ENCODE measurements at places on chromosomes 1 and 21. TPM values are rescaled to one million over a fixed set of nuclear protein-coding genes. Genes with fewer than 3 reads are reported as not detected.

GRCh38 chr1:26541431-26541815 lies 11.9 kb downstream of the RPS6KA1 start:
- DNase-seq, result no peak

DNA sequence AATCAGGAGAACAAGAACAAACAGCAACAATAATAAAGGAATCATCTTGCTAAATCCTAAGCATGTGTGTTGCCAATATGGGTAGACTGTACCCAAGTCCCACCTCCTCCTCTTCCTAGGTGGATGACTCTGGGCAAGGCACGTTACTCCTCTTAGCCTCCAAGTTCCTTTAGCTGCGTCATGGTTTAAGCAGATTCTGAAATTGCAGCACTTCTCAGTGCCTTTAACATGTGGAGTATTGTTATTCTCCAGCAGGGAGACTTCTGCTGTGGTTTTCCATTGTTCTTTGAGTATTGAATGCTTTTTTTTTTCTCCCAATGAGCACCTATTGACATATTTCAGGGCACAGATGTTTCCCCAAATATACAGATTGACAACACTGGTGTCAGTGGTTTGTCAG lies 15.5 kb downstream of the ARHGEF10L start:
- no peak for DNase-seq

Gene FALEC
- total RNA-seq, result not detected

DNA sequence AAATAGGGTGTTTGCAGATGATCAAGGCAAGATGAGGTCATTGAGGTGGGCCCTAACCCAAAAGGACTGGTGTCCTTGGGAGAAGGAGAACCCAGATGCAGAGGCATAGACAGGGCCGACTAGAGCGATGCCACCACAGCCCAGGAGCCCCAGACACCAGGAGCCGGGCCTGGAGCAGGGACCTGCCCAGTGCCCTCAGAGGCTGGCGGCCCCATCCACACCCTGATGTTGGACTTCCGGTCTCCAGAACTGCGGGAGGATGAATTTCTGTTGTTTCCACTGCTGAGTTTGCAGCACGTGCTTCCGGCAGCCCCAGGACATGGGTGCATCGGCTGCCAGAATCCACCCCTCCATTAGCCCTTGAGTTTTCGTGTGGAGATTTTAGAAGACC lies 7.2 kb upstream of the ACTRT2 start:
- no peak for DNase-seq

Gene ICOSLG
- 0.37 TPM for total RNA-seq

DNA sequence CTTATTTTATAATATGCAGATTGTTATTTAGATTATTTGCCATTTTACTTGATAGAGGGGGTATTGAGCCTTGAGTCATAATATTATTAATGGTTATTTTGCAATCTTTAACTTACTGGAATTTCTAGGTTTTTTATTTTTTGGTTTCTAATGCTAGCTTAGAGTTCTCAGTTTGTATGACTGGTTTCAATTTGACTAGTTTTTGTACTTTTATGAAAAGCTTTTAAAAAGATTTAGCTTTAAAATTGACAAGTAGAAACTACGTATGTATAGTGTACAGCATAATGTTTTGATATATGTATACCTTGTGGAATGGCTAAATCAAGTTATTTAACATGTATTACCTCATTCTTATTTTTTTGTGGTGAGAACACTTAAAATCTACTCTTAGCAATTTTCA lies 41.5 kb downstream of the CEP350 start:
- no peak for DNase-seq

GRCh38 chr1:51973587-51974474 lies 16.7 kb downstream of the RAB3B start:
- no peak for DNase-seq

DNA sequence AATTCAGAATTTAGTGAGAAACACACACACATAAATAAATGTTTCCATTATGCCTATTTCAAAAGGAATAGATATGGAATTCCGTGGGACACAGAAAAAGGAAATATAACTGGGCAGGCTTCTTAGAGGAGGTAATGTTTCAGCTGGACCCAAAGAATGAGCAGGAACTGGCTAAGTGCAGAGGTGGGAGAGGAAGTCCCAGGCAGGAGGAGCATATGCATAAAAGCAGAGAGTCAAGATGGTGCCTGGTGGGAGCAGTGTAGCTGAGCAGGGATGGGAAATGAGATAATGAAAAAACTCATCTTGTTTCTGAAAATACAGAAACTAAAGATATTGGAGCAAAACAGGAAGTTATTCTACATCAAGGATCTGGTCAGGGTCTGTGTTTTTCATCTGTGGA lies 115.2 kb upstream of the MAGI3 start:
- DNase-seq, result no peak

Gene SMCP
- total RNA-seq, result not detected

DNA sequence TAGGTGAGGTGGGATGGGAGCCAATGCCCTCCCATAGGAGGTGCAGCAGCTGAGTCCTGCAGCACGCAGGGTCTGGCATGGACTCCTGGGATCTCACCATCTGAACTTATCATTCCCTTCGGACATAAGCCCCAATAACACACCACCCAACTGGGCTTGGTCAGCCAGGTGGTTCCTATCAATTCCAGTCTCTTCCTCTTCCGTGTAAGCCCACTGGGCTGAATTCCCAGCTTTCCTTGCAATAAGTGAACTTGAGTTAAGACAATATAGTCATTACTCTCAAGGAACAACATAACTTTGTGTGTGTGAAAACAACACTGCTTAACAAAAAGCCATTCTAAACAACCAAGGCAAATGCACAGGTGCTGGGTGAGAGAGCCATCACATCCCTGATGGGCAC lies 86.6 kb upstream of the EDN2 start:
- DNase-seq, result no peak

DNA sequence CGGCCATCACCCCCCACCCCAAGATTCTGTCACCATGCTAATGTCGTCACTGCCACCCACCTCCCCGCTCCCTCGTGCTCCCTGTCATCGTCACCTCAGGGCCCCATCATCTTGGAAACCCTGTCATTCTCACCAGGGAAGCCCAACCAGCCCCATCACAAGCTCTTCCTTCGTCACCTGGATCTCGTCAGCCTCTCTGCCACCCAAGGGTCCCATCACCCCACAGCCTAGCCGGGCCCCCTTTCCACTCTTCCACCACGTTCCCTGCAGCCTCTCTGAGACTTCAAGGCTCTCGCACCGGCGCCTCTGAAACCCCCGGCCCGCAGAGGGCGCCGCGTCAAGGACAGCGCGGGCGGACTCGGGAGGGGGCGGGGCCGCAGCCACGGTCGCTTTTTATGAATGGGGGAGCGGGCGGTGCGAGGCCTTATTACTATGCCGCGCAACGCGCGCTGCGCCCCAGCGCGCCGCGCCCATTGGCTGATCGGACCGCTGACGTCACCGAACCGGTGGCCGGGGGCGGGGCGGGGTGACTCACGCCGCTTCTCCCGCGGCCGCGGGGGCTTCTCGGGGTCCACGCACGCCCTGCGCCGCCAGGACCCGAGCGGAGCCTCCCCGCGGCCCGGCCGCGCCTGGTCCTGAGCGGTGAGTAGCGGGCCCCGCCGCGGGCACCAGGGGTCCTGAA lies at the start of gene GPR3:
TSS of gene GPR3 (plus strand) at position 527 of the 682 bp plus-strand sequence. CDS start 1,177 bp downstream, outside the sequence.
- peak; percentile 95 for DNase-seq

Gene CELA3B
- not detected for total RNA-seq

DNA sequence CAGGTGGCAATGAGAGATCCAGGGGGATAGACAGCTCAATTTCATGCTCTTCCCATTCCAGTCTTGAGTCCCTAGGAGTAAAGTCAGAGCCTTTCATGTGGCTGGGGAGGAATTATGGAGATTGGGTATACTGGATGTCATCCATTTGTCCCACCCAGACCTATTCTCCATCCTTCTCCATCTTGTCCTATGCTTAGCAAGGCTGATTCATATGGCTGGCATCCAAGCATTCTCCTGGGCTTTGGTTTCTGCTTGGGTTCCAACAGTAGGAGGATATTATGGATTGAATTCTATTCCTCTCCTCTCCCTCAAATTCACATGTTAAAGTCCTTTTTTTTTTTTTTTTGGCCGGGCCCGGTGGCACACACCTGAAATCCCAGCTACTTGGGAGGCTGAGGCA lies 3.8 kb upstream of the CDC20 start:
- DNase-seq, result no peak

DNA sequence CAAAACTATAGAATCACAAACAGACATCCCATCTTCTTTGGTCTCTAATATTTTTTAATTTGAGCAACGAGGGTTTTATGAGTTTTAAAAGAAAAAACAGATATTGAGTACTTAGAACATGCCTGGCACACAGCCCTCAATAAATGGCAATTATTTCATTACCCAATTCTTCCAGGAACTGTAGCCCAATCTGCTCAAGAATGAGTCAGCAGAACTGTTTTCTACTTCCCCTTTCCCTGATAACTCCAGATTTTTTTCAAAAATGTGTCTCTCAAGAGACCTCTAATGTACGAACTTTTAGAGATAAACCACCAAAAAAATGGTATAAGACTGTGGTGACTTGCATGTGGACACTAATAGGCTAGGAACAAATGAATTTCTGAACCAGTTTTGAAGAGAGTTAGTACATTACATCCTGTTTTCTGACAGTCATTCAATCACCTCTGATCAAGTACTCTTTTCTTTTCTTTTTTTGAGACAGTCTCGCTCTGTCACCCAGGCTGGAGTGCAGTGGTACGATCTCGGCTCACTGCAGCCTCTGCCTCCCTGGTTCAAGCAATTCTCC lies 11.5 kb downstream of the ABL2 start:
- no peak for DNase-seq

Gene NUF2
- total RNA-seq, result 5.8 TPM

GRCh38 chr1:187275346-187275745 lies 446.6 kb downstream of the PLA2G4A start:
- no peak for DNase-seq

- no peak for DNase-seq
These were observed 308.5 kb upstream of the ADAMTS5 start for GRCh38 chr21:27275294-27275927.

Gene ZNF648
- total RNA-seq, result not detected

Gene AHDC1
- 131 TPM for total RNA-seq

DNA sequence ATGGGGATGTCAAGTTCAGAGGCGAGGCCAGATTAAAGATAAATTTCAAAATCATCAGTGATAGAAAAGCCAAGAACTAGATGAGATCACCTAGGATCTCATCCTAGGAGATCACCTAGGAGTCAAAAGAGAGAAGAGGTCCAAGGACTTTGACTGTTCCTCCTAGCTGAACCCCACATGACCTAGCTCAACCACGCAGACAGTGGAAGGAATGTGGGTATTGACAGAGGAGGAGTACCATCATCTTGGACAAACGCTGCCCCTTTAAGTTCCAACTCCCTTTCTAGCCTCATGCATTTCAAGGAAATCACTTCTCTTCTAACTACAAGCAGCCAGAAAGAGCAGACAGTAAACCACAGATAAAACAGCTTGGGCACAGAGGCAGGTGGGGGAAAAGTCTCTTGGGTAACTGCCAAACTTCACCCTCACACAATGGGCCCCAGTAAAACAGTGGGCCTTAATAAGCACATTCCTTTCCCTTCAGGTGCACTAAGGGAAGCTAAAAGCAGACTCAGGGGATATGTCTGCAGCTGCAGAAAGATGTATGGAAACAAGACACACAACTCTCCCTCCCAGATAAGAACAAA lies 12.5 kb upstream of the FAM76A start:
- no peak for DNase-seq

Gene F5
- not detected for total RNA-seq

DNA sequence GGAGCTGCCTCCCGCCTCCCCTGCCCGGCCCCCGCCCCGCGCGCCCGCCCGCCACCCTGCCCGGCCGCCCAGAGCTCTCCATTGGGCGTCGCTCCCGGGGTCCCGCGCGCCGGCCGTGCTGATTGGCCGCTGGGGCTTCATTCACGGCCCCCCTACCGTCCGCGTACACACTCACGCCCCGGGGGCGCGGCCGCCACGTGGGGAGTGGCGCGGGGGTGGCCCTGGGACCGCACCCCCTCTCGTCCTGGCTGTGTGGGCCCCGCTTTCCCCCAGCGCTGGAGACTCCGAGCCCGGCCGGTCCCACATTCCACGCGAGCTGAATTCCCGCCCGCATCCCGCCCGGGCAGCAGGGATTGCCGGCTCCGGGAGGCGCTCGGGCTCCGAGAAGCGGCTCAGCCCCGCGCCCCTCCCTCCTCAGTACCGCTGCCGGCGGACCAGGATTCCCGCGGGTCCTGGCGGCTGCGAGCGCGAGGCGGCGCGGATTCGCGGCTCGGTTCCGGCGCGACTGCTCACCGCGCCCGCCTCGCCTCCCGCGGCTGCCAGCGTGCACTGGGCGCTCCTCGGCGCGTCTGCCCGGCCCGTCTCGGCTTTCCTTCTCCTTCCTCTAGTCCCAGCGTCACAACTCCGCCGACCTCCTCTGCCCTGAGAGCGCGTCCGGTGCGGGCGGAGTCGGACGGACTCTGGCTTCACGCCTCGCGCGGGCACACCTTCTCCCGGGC lies 450 bp upstream of the POU3F1 start:
- DNase-seq, result peak; percentile 94

DNA sequence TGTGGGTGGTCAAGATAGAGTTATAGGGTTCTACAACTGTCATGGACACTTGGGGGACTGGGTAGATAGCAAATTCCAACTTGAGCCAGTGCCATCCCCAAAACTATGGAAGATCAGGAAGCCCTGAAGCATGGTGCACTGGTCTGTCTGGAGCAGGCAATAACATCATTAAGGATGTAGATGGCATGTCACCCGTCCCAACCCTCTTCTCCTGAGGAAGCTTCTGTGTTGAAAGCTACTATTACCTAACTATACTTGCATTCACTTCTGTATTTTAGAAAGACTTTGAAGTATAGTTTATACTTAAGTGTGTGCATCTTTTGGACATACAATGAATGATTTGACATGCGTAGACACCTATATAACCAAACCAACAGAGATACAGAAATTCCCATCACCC lies 32.9 kb downstream of the RABIF start:
- no peak for DNase-seq

Gene OR2T2
- total RNA-seq, result not detected

DNA sequence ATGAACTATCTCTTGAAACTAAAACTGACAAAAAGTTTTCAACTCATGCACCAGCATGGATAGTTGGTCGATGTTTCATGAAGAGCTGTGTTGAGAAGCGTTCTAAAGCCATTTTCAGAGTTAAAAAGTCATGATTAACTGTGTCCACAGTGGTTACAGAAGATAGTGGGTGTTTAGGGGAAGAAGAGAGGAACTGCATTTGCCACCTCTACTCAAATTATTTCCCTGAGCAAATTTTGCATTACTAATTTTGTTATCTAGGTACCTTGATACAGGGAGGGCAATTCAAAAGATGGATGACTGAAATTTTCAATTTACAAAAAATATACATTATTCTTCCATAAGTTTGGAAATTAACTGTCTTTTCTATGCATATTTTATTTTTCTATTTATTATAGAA lies 15.5 kb downstream of the SAMSN1 start:
- DNase-seq, result no peak

- no peak for DNase-seq
These were observed 283.1 kb downstream of the GRIK1 start for GRCh38 chr21:29656504-29657239.
